ENCODE measurements at places on chromosomes 5 and 9. TPM values are rescaled to one million over a fixed set of nuclear protein-coding genes. Genes with fewer than 3 reads are reported as not detected.

DNA sequence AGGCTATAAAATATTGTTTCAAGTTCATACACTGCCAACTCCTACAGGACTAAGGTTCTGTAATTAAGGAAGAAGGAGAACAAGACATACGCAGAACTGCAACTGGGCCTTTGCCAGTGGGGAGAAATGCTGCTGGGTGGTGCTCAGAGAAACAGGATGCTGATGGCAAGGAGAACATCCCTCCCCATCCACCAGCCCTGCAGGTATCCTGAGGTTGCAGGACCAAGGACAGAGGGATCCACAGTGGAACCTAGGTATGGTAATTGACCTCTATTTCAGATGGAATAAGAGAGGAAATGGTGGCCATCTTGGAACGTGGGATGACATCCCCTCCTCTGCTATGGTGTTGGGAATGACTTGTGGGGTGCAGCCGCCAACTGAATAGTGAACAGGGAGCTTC lies 206.3 kb upstream of the S1PR3 start:
- no peaks in the 10 kb centered on the region for H3K4me1 ChIP-seq
- H3K36me3 ChIP-seq = no peaks in the 10 kb centered on the region
- no peaks in the 10 kb centered on the region for H3K27me3 ChIP-seq
- no peak overlapping the region for H3K4me3 ChIP-seq

Gene SIGMAR1
- total RNA-seq = 70.8 TPM

DNA sequence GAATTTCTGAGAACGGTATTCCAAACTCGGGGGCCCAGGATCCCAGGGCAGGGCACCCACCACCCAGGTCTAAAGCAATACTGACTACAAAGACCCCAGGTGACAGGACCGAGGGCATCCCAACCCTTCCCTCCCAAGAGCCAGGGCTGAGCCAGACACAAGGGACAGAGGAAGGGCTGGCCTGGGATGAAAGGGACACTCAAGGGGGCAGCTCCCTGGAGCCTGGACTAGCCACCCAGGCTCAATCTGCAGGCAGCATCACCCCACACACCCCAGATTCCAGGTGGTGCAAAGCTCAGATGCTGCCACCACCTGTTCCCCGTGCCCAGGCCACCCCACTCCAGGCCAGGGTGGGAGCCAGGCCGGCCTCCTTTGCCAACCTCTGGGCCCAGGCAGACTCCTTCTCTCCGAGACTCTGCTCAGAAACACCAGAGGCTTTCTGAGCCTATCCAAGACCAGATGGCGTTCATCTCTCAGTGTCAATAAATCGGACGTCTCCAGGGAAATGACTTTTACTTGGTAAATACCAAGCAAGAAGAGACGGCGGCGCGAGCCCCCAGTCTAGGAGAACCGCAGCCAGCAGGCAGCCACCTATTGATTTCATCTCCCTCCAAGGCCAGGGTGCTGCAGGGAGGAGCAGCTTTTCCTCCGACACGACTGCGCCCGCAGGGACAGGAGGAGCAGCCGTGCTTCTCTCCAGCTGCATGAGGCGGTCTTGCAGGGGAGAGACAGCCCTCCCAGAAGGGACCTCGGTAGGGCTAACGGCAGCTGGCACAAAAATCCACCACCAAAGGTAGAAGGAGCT lies 94.1 kb upstream of the ADAMTS2 start:
- H3K27ac ChIP-seq = no peak overlapping the region
- H3K27me3 ChIP-seq = peaks cover 12% of the 10 kb centered on the region
- DNase-seq = no peak
- no peaks in the 10 kb centered on the region for H3K4me1 ChIP-seq
- no peaks in the 10 kb centered on the region for H3K36me3 ChIP-seq
- no peak overlapping the region for H3K4me3 ChIP-seq

DNA sequence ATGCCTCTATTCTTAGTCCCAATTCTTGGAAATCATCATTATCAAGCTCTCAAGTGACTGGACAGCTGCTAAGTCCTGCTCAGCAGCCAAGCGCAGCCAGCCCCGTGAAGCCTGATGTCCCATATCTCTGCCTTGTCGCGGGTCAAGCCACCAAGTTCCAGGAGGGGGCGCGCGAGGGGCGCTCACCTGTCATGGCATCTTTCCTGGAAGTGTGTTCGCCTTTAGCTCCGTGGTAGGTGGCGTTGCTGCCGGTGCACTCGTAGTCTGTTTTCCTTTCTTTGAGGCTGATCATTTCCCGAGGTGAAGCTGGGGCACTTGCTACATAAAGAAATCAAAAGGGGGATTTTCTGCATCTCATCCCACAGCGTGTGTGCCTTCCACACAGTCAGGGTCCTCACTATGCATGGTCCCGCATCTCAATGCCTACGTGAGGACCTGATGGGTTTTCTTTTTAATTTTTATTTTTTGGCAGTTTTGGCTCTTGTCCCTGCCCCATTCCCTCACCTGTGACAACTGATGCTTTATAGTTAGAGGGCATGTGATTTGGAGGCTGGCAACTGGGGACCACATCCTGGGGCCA lies 227.0 kb upstream of the DAP start:
- H3K36me3 ChIP-seq = no peaks in the 10 kb centered on the region

- no peak for DNase-seq
- H3K4me3 ChIP-seq = no peak overlapping the region
- no peaks in the 10 kb centered on the region for H3K27me3 ChIP-seq
Observed at GRCh38 chr5:89147031-89147430, 264.0 kb upstream of the MEF2C start.

- H3K27ac ChIP-seq = no peak overlapping the region
- H3K4me3 ChIP-seq = no peak overlapping the region
- DNase-seq = no peak
- H3K36me3 ChIP-seq = no peaks in the 10 kb centered on the region
- no peaks in the 10 kb centered on the region for H3K27me3 ChIP-seq
Observed at GRCh38 chr9:68654075-68654474, 51.0 kb upstream of the PIP5K1B start.

DNA sequence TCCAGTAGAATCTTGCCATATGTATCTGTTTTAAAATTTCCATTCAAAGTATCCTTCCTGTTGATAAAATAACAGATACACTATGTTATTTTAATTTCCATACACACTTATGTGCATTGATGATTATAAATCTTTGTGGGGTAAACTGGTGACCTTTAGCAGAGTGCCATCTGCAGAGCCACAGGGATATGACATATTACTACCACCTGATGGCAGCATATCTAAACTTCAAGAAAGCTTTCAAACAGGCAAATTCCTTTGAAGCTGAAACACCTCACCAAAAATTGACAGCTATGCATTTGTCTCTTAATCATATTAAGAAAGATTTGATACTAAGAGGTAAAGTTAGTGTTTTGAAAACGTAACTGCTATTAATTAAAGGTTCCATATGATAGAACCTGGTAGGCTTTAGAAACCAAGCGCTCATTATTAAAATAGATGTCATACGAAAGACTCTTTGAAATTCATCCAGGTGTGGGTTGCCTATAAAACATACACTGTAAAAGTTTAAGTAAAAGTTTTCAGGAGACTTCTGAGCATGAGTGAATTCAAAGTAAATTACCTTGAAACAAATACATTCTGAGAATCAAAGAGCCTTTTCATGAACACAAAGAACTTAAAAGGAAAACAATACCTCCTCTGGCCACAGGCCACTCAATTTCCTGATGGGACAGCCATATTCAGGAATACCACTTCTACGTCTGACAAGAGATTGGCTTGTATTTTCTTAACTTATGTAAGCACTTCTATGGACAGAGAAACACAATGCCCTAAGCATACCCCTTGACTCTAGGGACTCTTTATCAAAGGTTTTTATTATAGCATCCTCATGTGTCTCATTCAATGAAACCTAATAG lies 93.3 kb downstream of the KIAA0825 start:
- H3K4me1 ChIP-seq = no peaks in the 10 kb centered on the region
- no peak for DNase-seq
- H3K4me3 ChIP-seq = no peak overlapping the region
- no peaks in the 10 kb centered on the region for H3K27me3 ChIP-seq
- no peaks in the 10 kb centered on the region for H3K36me3 ChIP-seq

GRCh38 chr9:130981756-130982137 lies 27.2 kb upstream of the LAMC3 start:
- H3K36me3 ChIP-seq = no peaks in the 10 kb centered on the region
- no peak overlapping the region for H3K4me3 ChIP-seq
- no peak for DNase-seq
- no peaks in the 10 kb centered on the region for H3K27me3 ChIP-seq
- no peak overlapping the region for H3K27ac ChIP-seq

- H3K4me3 ChIP-seq = no peak overlapping the region
- no peaks in the 10 kb centered on the region for H3K4me1 ChIP-seq
- H3K36me3 ChIP-seq = no peaks in the 10 kb centered on the region
- no peak for DNase-seq
- no peaks in the 10 kb centered on the region for H3K27me3 ChIP-seq
Observed at GRCh38 chr5:119966028-119966427, 336.7 kb downstream of the FAM170A start.

Data from breast epithelium (tissue), 4 donors.